Bone marrow (tissue), 2 donors: ENCODE measurements at places on chromosomes 7 and 10.

DNA sequence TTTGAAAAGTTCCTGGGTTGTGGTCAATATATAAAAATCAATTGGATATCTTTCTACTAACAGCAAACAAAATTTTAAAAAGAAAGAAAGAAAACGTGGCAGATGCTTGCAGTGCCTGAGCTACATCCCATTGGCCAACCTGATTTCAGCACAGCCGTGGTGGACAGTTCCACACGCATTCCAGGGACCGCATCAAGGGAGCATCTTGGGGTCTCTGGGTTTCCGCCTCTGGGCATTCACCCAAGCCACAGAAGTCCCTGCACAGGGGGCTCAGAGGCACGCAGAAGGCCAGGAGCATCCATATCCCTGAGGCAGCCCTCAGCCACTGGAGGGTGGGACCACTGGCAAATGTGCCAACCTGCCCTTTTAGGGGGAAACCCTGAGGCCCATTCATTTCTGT, 254.5 kb upstream of the RNF32 start:
- no peak for DNase-seq

DNA sequence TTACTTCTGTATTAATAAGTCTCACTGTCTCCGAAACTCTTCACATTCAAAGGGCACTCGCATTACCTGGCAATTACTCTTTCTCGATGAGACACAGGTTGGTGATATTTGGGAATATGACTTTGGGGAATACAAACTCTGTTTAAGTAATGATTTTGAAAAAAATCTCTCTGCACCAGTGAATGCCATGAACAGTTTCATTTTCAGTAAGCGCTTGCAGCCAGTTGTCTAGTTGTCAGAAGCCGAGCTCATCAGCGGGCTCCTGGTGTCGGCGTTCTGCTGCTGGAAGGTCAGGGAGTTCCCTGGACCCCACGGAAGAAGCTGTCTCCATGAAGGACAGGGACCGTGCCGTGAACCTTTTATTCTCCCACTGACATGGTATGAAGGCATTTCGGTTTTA, 57.7 kb downstream of the PTPRE start:
- no peak for DNase-seq

DNA sequence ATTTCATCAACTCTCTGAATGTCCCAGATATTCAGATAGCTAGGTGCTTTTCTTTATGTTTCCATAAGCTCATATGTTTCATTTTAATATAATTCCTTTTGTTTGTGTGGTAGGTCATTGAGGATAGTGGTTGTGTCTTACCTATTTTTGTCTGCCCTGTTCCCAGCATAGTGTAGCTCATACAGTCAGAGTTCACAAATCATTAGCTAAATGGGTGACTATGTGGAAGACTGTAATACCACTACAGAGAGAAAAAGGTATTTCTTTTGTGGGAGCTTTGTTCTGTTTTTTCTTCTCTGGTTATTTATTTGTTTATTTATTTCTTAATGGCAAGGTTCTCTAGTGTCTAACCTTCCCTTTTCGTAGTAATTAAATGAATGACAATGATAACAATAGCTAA, 39.8 kb downstream of the EXOC4 start:
- no peak for DNase-seq

DNA sequence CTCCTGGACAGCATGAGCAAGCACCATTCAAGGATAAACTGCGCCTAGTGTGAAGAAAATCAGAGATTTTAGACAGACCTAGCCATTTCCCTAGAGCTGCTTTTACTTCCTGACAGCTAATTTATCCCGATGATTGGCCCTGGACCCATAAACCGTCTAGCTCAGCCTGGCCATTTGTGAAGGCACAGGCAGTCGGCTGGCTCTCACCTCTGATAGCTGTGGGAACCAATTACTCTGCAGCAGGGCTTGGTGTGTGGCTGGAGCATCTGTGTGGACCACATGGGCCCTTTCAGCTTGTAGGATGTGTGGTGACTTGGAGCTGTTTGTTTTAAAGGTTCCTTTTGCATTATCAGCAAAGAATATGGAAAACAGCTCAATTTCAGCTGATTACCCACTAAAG, 111.1 kb upstream of the NPY start:
- no peak for DNase-seq

DNA sequence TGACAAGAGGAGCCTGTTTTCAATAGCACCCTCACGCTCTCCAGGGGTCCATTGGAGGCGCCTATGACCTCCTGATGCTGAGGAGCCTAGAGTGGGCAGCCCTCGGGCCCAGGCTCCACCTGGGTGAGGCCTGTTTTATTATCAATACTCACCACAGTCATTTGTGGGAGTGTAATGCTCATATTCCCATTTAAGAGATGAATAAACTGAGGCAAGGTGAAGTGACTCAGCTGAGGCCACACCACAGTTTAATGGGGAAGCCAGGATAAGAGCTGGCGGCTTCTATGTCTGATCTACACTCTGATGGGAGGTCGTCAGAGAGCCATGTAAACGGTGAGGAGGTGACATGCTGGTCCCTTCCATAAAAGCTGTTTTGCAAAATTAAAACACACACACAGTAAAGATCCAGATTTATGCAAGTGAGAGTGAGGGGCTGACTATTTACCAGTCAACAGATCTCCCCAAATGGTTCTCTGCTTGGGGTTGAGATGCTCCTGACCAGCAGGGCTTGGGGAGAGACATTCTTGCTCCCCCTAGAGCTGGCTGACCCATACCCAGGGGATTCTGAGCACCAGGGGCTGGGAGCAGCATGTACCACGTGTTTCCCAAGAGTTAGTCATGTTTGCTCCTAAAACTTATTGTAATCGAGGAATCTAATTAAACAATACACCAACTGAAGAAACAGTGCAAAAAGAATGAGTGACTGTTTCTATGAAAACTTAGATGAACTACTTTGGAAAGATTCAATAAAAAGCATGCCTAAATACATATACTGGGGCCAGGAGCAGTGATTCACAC, 81.0 kb upstream of the INSIG1 start:
- DNase-seq, result no peak

DNA sequence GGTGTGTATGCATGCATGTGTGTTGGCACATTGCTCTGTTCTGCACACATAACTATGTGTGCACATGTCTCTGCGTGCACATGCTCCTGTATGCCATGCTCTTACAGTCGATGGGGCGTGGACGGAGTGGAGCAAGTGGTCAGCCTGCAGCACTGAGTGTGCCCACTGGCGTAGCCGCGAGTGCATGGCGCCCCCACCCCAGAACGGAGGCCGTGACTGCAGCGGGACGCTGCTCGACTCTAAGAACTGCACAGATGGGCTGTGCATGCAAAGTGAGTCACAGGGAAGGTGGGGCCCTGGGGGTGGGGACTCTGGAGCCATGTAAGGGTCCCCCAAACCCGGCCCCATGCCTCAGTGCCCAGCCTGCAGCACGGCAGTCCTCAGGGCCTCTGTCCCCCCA, 30.6 kb upstream of the SLC29A3 start:
- DNase-seq, result no peak

- no peak for DNase-seq
Observed at GRCh38 chr7:24406053-24406788, 122.2 kb downstream of the NPY start.

DNA sequence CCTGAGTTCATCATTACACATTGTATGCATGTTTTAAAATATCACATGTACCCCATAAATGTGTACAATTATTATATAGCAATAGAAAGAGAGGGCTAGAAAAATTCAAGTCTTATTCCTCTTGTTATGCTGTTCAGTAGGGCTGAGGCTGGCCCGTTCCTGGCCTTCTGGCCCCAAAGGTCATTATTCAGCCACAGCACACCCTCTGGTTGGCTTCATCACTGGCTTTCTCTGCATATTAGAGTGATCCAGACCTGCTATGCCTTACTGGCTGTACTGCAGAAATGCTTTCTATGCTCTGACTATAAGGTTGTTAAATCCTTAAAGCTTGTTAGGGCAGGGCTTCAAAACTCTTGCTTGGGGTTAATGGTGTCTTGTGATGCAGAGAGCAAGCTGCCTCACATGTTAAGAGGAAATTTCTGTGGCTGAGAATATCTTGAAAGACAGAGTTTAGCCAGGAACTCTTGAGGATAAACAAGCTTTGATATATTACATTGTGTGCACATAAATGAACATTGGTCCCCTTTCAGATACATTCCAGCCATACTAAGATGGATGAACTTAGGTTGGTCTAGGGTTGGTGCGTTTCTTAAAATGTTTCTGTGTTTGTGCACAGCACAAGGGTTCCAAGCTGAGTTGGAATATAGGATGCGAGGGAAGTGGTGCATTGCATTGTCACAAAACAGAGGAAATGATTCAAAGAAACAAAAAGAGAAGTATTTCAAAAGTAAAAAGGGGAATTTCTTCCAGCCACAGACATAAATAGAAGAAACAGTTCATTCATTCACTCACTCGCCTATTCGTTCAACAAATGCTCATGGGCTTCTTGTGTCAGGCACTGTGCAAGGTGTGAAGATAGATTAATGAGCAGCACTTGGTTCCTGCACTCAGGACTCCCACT, 61.6 kb upstream of the WDR11 start:
- DNase-seq, result no peak

- no peak for DNase-seq
Observed at GRCh38 chr10:1475771-1476454, 261.4 kb downstream of the ADARB2 start.

GRCh38 chr10:30430544-30431298, 3.3 kb upstream of the MAP3K8 start:
- no peak for DNase-seq

GRCh38 chr10:37479469-37479868, 354.1 kb downstream of the ANKRD30A start:
- no peak for DNase-seq

DNA sequence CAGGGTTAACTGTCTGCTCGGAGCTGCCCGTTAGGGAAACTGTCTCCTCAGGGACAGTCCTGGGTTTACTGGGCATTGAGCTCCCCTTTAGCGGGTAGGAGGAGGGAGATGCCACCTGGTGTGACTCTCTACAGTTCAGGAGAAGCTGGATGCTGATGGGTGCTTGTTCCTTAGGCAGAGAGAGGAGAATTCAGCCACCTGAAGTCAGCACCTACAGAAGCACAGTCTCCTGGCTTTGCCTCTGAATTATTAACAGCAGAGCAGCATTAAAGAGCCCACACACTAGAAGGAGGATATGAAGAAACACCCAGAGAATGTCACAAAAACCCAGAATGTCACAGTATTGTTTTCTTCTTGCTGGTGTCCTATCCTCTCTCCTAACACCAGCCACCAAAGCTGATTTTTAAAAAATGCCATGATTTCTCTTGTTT, 696 bp downstream of the GIMAP4 start:
- DNase-seq, result no peak

GRCh38 chr10:54710918-54711317, 90.1 kb downstream of the PCDH15 start:
- no peak for DNase-seq

- DNase-seq, result no peak
Observed at GRCh38 chr10:118264838-118265470, 77.2 kb downstream of the FAM204A start.

GRCh38 chr10:49562893-49563292, 24.0 kb upstream of the ERCC6 start:
- DNase-seq, result no peak
